ENCODE measurements at places on chromosomes 3 and 15.

DNA sequence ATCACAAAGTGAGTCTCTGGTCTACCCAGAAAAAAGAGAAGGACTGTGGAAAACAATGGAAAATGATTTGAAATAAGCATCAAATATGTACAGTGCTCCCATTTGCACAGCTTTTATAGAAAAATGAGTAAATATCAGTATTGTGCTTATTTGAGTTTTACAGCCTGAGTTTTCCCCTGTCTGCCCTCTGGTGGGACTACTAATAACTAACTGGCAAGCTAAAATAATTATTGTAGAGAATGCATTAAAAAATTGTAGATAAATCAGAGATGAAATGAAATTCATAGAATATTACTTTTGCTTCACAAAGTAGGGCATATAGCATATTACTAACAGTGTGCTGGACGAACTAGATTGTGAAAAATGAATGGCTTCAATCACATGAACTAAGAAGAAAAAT, 287.1 kb downstream of the NAALADL2 start:
- DNase-seq = no peak

DNA sequence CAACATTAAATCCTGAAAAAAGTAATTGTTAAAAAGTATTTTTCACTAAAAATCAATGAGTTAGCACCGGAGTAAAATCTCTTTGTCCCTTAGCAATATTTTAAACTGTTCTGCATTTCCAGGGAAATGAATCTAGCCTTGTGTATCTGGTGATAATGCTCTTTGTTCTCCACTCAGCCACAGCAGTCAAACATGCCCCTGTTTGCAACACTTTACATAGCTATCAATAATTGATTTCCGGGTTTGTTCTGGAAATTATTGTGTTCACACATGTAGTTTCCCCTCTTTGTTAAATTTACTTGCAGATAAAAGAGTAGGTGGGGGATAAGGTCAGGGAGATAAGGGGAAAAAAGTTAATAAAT, 3.6 kb upstream of the A4GNT start:
- DNase-seq = no peak

DNA sequence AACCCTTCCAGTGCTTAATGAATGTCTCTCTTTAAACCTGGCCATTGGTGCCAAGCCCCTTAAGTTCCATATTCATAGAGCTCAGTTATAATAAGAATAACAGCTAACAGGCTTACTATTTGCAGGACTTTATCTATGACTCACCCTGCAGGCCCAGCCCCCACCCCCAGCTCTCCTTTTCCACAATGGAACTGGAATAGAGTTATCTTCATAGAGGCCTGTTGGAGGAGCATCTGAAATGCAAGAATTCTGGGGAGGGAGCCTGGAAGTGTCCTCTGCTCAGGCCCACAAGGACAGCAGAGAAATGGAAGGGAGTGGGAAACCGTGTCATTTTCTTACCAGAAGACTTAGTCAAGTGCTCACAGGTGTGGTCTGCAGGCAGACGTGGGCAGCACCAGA, 52.8 kb downstream of the SEMA5B start:
- DNase-seq = no peak

DNA sequence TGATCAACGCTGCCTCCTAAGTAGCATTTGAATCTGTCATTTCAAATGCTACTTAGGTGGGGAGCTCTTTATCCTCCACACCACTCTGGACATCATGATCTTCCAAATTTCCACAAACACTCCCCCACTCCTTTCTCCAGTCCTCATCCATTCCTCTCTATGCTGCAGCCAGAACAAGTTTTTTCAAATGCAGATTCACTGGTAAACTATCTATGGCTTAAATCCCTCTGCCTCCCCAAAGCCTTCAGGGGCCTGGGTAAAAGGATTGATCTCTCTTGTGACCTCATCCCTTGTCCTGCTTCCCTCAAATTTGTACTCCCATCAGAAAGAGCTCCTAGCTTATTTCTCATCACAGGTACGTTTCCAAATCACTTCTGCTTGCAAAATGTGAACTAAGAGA, 1.3 kb upstream of the AEN start:
- no peak for DNase-seq

DNA sequence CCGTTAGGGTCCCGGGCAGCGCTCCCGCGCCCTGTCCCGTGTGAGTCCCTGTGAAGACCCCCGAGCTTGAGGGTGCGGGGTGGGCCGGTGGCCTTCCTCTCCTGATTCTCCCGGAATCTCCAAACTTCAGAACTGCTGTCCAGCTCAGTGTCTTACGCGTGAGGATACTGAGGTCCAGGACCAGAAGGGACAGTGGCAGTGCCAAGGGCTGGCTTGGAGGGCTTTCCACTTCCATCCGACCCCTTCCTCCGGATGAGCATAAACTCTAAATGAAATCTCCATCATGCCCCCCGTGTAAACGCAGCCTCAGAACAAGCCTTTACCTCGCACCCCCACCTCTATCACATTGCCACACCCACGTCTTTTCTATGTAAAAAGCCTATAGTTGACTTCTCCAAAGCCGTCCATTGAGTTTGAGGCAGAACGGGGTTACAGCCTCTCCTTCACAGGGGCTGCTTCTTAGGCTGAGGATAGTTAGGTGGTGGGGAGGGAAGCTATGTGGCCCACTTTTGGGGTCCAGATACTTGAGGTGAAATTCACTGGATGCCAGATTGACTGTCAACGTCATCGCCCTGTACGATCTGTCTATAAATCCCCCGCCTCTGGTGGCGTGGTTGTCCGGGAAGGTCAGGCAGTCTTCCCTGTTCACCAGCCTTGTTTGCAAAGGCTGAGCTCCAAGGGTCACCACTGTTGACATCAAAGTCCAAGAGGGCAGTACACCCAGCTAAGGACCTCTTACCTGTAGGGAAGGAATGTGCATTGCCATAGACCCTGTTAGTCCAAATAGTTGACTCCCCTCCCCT, 1.1 kb downstream of the EDEM1 start:
- no peak for DNase-seq

DNA sequence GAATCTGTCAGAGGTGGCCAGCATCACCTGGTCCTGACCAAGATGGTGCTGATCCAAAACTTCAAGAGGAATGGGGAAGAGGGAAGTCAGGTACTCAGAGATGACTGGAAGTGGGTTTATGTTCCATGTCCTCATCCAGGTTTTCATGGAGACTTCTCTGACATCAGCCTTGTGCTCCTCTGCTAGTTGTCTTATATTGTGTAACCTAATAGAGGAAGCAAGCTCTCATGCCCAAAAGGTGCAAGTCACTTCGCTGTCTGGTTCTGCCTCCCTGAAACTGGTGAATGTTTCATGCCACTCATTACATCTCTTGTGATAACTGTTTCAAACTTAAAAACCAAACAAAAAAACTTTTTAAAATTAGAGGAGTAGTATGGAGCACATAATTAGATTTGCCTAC, 127.2 kb upstream of the MANF start:
- DNase-seq = no peak

DNA sequence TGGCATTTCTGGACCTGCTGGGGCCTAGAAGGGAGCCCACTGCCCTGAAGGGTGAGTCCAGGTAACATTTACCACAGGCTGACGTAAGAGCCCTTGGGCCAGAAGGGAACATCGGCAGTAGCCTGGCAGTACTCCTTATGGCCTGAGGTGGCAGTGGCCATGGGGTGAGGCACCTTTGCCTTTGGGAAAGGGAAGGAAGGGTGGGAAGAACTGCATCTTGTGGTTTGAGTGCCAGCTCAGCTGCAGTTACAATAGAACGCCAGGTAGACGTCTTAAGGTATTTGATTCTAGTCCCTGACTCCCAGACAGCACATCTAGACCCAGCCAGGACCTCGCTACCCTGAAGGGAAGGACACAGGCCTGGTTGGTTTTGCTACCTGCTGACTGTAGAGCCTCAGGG, 104.9 kb downstream of the SOX14 start:
- DNase-seq = no peak

DNA sequence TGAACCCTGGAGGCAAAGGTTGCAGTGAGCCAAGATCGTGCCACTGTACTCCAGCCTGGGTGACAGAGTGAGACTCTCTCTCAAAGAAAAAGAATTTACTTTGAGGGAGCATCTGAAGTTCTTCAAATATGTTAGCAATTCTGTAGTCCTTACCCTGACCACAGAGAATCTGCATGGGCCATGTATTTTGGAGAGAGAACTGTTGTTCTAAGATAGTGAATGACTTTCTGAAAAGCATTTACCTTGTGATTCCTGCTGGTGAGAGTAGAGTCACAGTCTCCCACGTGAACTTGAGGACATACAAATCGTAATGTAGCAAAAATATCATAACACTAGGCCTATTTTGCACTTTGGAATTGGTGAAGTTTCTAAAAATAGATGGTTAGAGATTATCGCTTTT, 3.9 kb downstream of the BRK1 start:
- DNase-seq = no peak

GRCh38 chr3:108713009-108713516, 44.1 kb downstream of the RETNLB start:
- no peak for DNase-seq

GRCh38 chr3:70647823-70648222, 335.4 kb upstream of the MDFIC2 start:
- DNase-seq = no peak

GRCh38 chr3:180319461-180319860, 282.5 kb upstream of the TTC14 start:
- DNase-seq = no peak

GRCh38 chr15:73901126-73901810, 25.0 kb upstream of the LOXL1 start:
- DNase-seq = no peak

DNA sequence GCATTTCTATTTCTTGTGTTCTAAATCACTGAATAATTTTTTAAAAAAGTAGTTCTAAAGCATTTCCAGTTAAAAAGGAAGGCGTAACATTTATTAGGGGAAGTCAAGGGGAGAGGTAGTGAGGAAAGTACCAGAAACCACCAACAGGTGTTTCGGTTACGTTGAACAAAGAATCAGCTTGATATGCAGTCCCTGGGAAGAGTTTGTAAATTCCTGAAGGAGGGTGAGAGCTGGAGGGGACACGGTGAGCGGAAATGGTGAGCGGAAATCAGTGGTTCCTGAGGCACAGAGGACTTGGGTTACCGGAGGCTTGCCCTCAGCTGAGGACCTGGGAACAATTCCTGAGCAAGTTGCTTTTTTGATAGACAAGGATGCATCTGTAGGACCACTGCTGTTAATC, 17.8 kb downstream of the MAP2K1 start:
- no peak for DNase-seq

GRCh38 chr3:66722675-66723074, 221.9 kb upstream of the LRIG1 start:
- peak; percentile 63 for DNase-seq

DNA sequence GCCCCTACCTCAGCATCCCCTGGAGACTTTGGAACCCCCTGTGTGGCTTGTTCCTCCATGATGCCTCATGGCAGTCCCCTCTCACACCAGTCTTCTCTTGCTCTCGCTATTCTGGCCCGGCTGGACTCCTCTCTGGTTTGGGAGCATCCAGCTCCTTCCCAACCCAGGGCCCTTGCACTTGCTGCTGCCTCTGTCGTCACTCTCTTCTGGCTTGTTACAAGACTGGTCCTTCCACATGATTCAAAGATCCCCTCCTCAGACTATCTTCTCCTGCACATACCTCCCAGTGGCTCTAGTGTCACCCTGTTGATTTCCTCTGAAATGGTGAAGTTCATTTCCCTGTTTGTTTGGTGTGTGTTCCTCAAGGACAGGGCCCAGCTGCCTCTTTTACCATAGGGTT, 6.5 kb upstream of the GNAI2 start:
- DNase-seq = no peak

DNA sequence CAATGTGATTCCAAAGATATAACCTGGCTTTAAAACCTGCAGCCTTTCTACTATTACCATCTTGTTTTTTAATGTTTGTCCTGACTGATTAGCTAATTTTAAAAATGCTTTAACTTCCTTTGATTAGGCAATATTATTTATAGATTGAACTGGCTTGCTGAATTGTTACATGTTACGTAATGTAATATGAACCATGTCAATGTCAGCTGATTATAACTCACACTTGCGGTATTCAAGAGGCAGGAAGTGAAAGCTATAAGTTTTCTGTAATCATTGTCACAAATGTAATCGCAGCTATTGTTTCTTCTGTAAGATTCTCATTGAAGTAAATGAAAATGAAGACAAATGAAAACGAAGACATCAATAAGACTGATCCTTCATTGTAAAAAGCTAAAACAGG, 146.8 kb downstream of the ROBO2 start:
- no peak for DNase-seq

GRCh38 chr3:171404376-171404967, 55.7 kb downstream of the TNIK start:
- DNase-seq = no peak

- no peak for DNase-seq
Measured at GRCh38 chr3:64271631-64272030, 46.4 kb upstream of the PRICKLE2 start.

DNA sequence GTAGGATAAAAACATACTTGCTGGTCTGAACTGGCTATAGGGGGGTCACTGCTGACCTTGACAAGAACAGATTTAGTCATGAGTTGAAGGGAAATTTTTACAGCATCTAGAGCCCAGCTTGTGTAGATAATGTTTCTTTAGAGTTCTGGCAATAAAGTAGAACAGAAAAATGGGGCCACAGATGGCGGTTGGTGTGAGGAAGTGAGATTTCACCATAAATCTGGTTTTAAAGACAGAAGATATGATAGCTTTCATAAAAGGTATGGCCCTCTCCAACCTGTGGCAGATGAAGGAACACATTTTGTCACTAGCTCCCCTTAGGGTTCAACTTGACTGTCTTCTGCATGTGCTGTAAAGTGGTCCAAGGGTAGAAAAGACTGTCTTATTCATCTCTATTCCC, 24.3 kb upstream of the IMPDH2 start:
- DNase-seq = no peak

GRCh38 chr3:120407508-120408287, 43.1 kb downstream of the FSTL1 start:
- no peak for DNase-seq

GRCh38 chr15:78421238-78421965, 16.6 kb upstream of the IREB2 start:
- no peak for DNase-seq

DNA sequence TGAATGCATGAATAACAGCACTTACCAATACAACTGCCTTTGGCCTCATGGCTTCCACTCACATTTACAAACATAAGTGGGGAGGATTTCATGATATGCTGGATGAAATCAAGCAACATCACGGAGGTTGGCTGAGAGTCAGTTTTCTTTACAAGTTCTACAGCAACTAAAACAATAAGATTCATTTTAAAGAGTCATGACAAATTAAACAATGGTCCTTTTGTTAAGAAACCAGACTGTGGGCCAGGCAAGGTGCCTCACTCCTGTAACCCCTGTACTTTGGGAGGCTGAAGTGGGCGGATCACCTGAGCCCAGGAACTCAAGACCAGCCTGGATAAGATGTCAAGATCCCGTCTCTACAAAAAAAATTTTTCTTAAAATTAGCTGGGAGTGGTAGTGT, 12.4 kb downstream of the ATR start:
- no peak for DNase-seq

- DNase-seq = no peak
Measured at GRCh38 chr15:61327019-61327631, 98.0 kb upstream of the RORA start.

- DNase-seq = no peak
Measured at GRCh38 chr3:76034649-76035048, 249.3 kb upstream of the ZNF717 start.

- DNase-seq = no peak
Measured at GRCh38 chr15:75544359-75544758, 34.8 kb downstream of the PTPN9 start.
